ENCODE measurements at places on chromosomes 16 and 17. TPM values are rescaled to one million over a fixed set of nuclear protein-coding genes. Genes with fewer than 3 reads are reported as not detected.

GRCh38 chr17:66304304-66305174, 2.1 kb downstream of the PRKCA start:
- DNase-seq = no peak

GRCh38 chr17:7862692-7863437, 5.1 kb downstream of the CYB5D1 start:
- peak; percentile 33 for DNase-seq

DNA sequence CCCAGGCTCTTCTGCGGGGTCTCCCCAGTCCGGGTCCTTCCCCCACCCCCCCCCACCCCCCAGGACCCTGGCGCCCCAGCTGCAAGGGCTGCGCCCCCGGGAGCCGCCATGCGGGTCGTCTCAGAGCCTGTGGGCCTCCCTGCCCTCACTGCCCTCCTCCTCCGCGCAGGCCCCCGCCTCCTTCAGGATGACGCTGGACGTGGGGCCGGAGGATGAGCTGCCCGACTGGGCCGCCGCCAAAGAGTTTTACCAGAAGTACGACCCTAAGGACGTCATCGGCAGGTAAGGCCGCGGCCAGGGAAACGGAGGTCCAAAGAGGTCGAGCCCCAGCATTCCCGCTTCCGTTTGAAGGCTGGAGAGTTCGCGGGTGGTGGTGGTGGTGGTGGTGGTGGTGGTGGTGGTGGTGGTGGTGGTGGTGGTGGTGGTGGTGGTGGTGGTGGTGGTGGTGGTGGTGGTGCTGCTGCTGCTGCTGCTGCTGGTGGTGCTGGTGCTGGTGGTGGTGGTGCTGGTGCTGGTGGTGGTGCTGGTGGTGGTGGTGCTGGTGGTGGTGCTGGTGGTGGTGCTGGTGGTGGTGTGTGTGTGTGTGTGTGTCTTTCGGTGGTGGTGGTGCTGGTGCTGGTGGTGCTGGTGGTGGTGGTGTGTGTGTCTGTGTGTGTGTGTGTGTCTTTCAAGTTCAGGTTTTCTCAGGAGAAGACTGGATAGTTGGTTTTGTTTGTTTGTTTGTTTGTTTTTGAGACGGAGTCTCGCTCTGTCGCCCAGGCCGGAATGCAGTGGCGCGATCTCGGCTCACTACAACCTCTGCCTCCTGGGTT, 615 bp downstream of the PHKG2 start:
- DNase-seq = peak; percentile 63

GRCh38 chr17:62189377-62189776, 124.3 kb upstream of the MED13 start:
- no peak for DNase-seq

- DNase-seq = no peak
Measured at GRCh38 chr17:6670571-6670970, 19.0 kb downstream of the C17orf100 start.

Gene PRAC2
- total RNA-seq = not detected

GRCh38 chr16:21126518-21126917, 24.1 kb downstream of the DNAH3 start:
- DNase-seq = no peak

- DNase-seq = no peak
Measured at GRCh38 chr17:47810200-47810821, 11.3 kb downstream of the OSBPL7 start.

DNA sequence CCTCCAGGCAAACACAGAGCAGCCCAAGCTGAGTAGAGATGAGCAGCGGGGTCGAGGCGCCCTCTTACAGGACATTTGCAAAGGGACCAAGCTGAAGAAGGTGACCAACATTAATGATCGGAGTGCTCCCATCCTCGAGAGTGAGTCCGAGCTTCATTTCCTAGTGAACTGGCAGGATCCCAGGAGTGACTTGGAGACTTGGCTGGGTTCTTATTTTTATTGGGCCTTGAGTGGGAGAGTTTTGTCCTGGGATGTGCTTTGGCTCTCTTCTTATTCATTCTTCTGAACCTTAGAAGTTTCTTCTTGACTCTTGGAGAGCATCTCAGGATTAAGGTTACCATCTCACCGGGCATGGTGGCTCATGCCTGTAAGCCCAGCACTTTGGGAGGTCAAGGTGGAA, 27.2 kb upstream of the CDC6 start:
- DNase-seq = no peak

GRCh38 chr16:354291-354881, 1.9 kb upstream of the AXIN1 start:
- DNase-seq = peak; percentile 59

- no peak for DNase-seq
Measured at GRCh38 chr17:31529841-31530251, 138.4 kb downstream of the RAB11FIP4 start.

DNA sequence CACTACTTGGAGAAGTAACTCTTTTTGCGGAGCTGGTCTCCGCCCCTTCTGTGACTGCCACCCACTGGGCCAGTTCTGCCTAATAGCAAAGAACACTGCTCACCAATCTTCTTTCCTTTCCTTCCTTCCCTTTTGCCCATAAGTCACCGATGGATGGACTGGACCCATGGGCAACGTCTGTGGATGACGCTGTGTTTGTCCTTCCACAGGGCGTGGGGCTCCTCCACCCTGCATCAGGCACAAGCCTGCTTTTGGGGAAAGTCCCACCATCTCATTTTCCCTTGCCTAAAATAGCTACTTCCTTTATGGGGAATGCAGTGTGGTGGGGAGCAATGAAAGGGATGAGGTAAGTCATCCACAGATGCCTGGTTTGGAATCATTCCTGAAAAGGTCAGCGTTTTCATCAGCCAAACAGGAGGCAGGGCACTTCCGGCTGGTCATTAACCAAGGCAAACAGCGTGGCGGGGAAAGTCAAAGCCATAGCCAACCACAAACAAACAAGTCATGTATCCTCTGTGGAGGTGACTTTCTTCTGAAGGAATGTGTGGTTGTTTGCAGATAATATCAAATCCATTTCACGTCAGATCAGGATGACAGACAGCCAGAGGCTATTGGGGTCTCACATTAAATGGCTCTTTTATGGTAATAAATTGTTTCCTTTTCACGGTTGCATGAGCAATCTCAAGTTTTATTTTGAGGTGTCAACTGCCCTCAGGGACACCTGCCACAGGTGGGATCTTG, 30.7 kb upstream of the MED9 start:
- DNase-seq = no peak

DNA sequence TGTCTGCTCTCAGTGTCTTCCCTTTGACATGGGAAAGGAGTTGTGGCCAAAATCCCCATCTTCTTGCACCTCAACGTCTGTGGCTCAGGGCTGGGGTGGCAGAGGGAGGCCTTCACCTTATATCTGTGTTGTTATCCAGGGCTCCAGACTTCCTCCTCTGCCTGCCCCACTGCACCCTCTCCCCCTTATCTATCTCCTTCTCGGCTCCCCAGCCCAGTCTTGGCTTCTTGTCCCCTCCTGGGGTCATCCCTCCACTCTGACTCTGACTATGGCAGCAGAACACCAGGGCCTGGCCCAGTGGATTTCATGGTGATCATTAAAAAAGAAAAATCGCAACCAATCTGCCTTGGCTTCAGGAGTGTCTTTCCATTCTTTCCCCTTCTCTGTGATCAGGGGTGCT, 918 bp upstream of the MRM1 start:
- DNase-seq = no peak

GRCh38 chr17:76072148-76072858, at the start of gene SRP68:
Gene SRP68, minus strand, starts transcription at chr17:76072517. Its CDS starts 26 bp downstream, at chr17:76072491.
- DNase-seq = peak; percentile 92

Gene SMIM5
- 0.51 TPM for total RNA-seq

- peak; percentile 81 for DNase-seq
Measured at GRCh38 chr16:642189-643049, 791 bp downstream of the MCRIP2 start.

Gene CTRB2
- 20.4 TPM for total RNA-seq

DNA sequence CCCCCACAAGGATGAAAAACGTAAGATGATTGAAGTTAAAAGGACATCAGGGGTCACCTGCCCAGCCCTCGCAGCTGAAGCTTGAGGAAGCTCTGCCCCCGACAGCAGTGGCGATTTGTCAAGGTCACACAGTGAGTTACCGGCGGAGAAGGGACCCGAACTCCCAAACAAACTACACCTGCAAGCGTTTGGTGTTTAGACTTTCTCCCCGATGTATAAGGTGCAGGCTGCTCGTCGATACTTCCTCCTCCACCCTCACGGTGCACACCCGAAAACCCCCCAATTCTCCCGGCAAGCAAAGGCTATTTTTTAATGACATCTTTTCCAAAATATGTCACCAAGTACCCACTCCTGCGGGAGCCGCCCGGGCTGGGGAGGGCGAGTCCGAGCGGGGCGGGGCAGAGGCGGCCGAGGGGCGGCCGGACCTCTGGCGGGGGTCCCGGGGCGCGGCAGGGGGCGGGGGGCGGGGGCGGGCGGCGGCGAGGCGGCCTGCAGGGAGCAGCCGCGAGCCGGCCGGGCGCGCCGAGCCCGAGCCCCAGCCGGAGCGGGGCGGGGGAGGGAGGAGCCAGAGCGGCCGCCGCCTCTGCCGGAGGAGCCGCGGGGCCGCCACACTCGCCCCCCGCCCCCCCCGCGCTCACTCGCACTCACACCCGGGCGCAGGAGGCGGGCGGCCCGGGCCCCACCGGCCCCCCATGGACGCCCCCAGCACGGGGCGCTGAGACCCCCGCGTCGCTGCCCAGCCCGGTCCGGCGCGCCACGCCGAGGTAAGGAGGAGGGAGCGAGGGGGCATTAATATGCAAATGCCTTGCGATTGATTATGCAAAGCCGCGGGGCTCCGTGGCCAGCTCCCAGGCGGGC, at the start of gene THRA:
Gene THRA (plus strand): TSS at position 637 of the 858 bp plus-strand sequence. CDS start 11,524 bp downstream, outside the sequence.
- DNase-seq = peak; percentile 78

- no peak for DNase-seq
Measured at GRCh38 chr17:78394209-78394608, 15.8 kb downstream of the PGS1 start.

Gene NACA2
- not detected for total RNA-seq

Gene KRT39
- total RNA-seq = not detected

DNA sequence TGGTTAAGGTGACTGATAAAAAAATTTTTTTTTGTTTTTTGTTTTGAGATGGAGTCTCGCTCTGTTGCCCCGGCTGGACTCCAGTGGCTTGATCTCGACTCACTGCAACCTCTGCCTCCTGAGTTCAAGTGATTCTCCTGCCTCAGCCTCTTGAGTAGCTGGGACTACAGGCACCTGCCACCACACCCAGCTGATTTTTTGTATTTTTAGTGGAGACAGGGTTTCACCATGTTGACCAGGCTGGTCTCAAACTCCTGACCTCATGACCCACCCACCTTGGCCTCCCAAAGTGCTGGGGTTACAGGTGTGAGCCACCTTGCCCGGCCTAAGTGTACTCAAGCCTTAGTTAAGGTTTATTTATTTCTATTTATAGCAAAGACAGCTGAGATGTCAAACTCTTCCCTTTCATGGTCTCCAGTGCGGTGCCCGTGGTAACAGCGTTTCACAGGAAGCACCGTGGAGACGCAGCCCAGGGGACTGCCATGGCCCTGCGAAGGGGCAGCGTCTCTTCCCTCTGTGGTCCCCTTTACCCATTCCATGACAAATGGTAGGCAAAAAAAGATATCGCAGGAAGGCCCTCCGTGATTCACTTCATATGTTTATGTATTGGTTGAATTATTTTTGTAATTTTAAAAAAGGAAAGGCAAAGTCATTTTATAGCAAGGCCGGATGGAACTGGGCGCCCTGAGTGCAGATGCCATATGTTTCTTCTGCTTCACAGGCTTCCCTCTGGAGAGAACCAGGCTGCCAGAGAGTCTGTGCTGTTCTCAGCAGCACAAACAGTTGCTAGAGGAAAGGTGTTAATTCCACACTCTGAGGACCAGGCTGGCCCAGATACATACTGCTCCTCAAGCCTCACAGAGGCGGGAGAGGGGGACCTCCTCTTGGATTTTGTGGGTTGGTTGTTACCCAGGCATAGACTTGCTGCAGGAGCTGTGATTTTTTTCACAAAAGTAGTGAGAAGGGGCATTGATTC, 29.2 kb downstream of the DDX19A start:
- DNase-seq = no peak

GRCh38 chr16:53740933-53741531, 37.1 kb downstream of the FTO start:
- no peak for DNase-seq

DNA sequence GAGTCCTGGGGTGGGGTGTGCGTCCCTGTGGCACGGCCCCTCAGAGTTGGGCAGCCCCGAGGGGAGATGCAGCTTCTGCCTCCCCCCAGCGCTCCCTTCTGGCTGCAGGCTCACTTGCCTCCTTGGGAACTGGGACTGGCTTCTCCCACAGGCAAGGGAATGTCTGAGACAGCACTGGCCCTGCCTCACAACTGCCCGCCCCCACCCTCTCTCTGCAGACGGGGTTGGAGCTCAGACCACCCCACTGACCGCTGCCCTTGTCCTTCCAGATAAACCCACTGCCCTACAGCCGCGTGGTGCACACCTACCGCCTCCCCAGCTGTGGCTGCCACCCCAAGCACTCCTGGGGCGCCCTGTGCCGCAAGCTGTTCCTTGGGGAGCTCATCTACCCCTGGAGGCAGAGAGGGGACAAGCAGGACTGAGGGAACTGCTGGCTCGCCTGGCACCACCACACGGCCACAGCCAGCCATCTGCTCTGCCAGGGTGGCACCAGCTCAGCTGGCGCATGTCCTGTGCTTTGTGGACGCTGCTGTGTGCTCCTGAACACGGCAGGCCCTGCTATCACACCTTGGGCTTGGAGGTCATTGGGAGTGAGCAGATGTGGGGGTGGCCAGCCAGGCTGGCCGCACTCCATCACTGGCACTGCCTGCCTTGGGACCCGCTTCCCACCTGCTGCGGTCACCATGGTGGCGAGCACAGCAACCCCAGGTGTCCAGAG, 7.1 kb upstream of the RAB40C start:
- no peak for DNase-seq

DNA sequence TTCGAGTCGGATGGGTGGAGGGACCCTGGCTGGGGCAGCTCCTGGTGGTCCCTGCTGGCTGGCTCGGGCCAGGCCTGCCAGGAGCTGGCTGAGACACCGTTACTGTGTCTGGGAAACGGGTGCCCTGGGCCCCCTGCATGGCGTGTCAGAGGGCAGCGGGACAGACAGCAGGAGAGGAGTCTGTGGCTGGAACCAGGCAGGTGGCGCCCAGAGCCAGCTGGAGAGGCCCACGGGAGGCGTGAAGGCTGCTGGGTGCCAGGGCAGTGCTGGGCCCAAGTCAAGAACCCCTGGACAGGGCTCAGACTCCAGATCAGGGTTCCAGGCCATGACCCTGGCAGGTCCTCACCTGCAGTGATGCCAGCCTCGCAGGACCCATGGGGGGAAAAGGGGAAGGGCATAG, 16.6 kb downstream of the SOX8 start:
- DNase-seq = no peak

Gene ELMO3
- 1.2 TPM for total RNA-seq

Gene GCGR
- not detected for total RNA-seq

GRCh38 chr17:73533781-73534180, 110.5 kb downstream of the SDK2 start:
- no peak for DNase-seq

DNA sequence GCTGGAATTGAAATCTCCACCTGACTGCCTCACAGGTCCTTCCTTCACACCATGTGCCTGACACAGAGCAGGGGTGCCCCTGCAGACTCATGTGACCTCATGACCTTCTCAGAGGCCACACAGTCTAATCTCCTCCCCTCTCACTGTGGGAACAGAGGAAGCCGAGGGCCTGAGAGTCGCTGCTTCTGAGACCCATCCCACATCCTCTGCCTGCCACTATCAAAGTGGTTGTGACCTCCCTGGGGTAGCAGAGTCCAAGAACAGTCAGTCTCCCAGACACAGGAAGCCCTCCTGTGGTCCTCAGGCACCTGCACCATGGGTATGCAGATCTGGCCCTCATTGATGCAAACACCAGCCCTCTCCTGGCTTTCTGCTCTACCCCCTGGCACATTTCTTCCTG, 78.5 kb downstream of the RAB11FIP4 start:
- DNase-seq = no peak

- peak; percentile 70 for DNase-seq
Measured at GRCh38 chr16:56332464-56333079, 92.8 kb downstream of the AMFR start.

- DNase-seq = no peak
Measured at GRCh38 chr17:55620945-55621344, 101.7 kb downstream of the TMEM100 start.
